ENCODE measurements at places on chromosomes 6 and 20.

DNA sequence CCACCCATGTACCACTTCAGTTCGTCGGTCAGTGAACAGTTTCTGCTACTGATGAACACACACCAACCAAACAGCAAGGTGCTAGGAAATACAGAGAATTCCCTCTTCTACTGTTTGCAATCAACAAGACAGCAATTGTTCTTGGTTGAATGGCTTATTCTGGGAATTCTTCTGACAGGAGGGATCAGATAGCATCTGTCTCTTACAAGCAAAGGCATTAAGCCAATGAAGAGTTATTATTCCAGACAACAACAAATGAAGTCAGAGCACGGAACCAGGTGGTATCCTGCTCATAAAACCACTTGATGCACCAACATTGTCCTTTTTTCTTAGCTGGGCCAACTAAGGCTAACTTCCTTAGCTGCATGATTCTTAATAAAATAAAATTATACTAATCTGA is 37.8 kb downstream of the PTPRK start:
- DNase-seq: peak; percentile 38

DNA sequence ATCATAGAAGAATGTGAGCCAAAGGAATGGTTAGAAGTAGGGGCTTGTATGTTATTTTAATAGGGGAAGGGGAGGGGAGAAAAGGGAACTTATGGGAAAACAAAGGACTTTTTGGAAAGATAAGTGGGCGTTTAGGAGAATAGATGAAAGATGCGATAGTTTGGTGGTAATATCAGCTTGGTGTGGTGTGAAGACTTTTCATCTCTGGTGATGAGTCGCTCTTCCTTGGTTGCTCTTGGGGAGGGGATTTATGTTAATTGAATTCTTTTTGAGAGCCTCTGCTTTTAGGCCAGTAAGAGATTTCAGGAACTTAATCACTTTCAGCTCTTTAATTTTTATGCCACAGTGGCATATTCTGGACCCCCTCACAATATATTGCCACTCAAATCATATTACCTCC is 10.8 kb downstream of the HECA start:
- no peak for DNase-seq

DNA sequence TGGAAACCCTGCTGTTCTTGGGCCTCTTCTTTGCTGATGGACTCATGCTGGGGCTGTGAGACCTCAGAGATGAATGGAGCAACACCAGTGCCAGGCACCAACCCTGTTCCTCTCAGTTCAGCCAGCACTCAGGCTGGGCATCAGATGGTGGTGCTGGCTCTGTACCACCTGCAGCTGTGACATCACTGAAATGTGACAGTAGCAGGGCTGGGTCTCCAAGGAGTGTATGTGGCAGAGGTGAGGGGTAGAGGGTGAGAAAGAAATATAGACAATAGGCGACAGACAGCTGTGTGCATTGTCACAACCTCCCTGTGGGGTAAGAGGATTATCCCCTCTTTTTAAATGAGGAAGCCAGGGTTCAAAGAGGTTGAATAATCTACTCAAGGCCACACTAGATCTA is at the start of gene TP53TG5:
Gene TP53TG5, minus strand, starts transcription at position 135 of the 400 bp plus-strand sequence. Its CDS starts 89 bp downstream, at position 46.
- no peak for DNase-seq

- no peak for DNase-seq
Measured at GRCh38 chr6:124679387-124679786, 282.9 kb upstream of the RNF217 start.

GRCh38 chr6:86459978-86460377 is 477.4 kb upstream of the HTR1E start:
- no peak for DNase-seq

DNA sequence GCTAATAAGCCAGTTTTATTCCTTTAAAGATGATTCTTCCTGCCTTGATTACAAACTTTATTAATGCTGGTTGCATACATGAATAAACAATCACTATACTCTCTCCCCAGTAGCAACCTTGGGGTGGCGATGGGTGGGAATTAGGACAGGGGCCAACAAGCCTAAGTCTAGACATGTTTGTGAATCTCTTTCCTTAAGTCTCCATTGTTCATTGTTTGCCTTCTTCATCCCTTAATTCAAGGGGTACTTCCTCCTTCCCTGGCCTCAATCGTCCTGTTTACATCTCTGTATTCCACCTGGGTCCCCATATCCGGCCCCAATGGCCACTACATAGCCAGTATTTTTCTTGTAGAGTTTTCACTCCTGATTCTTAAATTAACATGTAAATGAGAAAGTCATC is 66.0 kb downstream of the ARHGAP18 start:
- no peak for DNase-seq

- DNase-seq: no peak
Measured at GRCh38 chr6:31776485-31776988, 591 bp downstream of the VWA7 start.

GRCh38 chr20:13770141-13770540 is 14.6 kb downstream of the ESF1 start:
- DNase-seq: no peak

DNA sequence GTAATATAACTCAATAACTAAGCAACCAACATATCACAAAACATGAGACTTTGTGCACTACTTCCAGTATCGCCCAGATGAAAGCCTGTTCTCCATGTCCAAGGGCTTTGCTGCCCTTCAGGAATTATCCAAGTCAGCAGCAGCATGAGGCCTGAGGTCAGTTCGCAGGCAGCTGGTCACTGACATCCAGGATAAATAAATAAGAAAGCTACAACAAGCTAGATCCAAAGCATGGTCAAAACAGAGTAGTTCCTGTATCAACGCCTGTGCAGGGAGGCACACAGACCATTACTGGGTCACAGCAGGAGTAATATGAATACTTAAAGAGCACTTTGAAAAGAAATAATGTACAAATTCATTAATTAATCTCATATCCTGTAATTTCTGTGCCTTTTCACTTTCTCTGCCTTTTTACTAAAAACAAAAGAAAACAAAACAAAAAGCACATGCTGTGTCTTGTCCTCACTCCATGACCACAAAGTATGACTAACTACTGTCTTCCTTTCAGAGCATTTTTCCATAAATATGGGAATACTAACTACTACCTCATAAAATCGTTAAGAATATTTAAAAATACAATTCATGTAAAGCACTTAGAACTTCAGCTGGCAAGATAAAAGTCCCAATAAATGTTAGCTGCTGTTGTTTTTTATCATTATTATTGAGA is 374.9 kb upstream of the IRAK1BP1 start:
- no peak for DNase-seq

- no peak for DNase-seq
Measured at GRCh38 chr6:134447423-134447822, 129.5 kb upstream of the SGK1 start.

DNA sequence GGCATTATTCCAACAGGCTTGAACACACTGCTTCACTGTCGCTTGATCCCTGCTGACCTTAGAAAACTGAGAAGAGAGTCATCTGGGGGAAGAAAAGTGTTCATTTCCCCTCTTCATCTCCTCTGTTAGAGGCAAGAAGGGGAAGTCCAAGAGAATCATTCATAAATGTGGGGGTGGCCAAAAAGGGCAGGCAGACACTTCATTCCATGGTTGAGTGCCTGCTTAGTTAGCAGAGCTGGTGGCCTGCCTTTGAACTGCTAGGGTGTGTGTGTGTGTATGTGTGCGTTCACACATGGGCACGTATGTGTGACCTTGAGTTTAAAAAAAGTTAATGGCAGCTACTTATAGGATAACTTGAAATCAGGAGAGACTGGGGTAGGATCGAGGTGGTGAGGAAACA is 39.4 kb upstream of the RFPL4B start:
- no peak for DNase-seq

DNA sequence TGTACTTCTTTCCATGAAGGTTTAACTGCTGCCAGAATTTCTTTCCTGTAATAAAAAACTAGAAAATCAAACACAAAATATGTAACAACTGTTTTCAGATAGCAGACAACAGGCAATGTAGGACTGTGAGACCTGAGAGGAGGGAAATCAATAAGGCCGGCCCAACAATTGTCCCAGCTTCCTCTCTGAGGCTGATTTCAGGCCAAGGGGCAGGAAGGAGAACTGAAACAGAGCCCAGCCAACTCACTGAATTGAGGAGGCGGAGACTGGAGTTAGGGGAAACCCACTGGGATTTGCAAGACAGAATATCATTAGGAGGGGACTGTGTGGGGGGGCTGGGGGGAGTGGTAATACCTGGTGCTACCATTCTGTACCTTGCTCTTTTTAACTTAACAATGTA is 42.2 kb downstream of the FLRT3 start:
- DNase-seq: no peak

Data from amygdala (tissue), 56 donors.